ENCODE measurements at places on chromosomes 11 and 22. TPM values are rescaled to one million over a fixed set of nuclear protein-coding genes. Genes with fewer than 3 reads are reported as not detected.

Gene LAYN
- total RNA-seq = 2.8 TPM

Gene GRIA4
- not detected for total RNA-seq

DNA sequence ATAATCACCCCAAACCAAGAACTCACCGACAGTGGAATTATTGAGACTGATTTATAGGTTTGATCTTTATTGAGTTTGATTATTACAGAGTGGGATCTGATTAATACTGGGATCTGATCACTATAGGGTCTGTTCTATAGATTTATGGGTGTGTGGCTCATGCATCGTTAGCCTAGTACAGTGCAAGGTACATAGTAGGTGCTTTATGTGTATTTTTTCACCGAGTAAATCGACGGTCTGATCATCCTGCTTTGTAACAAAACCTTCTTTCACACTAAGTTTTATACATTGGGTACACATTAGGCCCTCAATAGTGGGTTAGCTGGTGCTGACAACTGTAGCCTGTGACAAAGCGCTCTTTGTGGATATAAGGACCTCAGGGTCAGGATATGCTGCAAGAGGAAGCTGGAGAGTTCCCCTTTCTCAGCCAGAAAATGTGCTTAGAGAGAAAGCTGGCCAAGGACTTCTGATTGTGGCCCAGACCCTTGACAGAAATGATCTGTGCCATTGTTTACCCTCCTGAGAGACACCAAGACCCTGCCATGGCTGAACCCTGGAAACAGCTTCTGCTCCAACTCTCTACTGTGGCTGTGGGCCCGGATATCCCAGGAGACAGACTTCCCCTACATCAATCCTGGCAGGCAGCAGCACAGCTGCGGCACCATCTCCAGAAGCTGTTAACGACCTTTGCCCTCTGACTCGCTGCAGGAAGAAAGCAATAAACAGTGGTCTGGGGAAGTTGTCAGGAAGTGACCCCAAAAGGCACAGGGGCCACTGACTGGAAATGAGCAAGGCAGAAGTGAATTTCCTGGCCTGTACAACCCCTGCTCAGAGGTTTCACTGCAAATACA lies 16.1 kb upstream of the TPP1 start:
- peaks cover 22% of the 10 kb centered on the region for H3K36me3 ChIP-seq
- peak overlapping the region; percentile 85 for H3K27ac ChIP-seq
- no peak overlapping the region for H3K4me3 ChIP-seq

- no peaks in the 10 kb centered on the region for H3K27me3 ChIP-seq
- H3K36me3 ChIP-seq = no peaks in the 10 kb centered on the region
- peak overlapping the region; percentile 75 for H3K27ac ChIP-seq
- H3K4me1 ChIP-seq = peaks cover 77% of the 10 kb centered on the region
- H3K4me3 ChIP-seq = no peak overlapping the region
Measured at GRCh38 chr11:96257972-96258934, 84.7 kb downstream of the MAML2 start.

Gene DYNC2H1
- total RNA-seq = 5.4 TPM

DNA sequence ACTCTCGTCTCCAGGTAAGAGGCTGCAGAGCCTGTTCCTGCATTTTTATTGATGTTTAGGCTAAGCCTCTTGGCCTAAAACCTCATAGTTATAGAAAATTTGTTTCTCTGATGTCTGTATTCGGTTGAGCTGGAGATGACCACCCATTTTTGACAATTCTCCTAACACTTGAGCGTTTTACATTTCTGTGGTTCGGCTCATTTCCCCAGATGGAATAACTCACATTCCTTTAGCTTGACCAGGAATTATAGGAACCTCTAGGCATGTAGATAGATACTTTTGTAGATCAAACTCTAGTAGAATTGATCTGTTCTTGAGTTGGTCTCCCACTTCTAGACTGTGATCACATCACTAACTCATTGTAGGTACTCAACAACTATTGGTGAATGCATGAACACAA lies 172.6 kb upstream of the CADM1 start:
- DNase-seq = no peak
- H3K27me3 ChIP-seq = no peaks in the 10 kb centered on the region
- peaks cover 26% of the 10 kb centered on the region for H3K4me1 ChIP-seq

DNA sequence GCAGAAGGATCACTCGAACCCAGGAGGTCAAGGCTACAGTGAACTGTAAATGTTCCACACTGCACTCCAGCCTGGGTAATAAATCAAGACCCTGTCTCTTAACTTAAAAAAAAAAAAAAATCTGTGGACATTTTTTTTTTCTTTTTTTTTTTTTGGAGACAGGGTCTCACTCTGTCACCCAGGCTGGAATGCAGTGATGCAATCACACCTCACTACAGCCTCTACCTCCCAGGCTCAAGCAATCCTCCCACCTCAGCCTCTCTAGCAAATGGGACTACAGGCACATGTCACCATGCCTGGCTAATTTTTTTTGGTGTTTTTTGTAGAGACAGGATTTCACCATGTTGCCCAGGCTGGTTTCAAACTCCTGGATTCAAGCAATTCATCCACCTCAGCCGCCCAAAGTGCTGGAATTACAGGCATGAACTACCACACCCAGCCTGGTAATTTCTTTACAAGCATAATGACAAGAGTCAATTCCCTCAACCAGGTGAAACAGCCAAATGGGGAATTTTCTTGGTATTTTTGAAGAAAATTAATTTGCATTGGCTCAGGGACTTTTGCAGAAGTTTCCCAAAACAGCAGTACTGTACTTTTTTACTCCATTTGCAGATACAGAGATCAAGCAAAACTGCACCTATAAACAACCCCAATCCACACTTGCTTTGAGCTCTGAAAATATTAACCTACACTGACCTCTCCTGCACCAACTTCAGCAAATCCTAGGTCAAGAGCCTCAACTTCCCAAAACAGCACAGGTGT lies 44.0 kb downstream of the MRTFA start:
- no peaks in the 10 kb centered on the region for H3K27me3 ChIP-seq
- DNase-seq = no peak
- H3K27ac ChIP-seq = peak overlapping the region; percentile 55
- H3K4me3 ChIP-seq = no peak overlapping the region

Gene AMOTL1
- total RNA-seq = 61.1 TPM

Gene MMP8
- total RNA-seq = not detected

GRCh38 chr11:4385978-4386740 lies 7.3 kb downstream of the TRIM21 start:
- peaks cover 76% of the 10 kb centered on the region for H3K36me3 ChIP-seq
- no peak overlapping the region for H3K4me3 ChIP-seq
- H3K4me1 ChIP-seq = no peaks in the 10 kb centered on the region
- no peak overlapping the region for H3K27ac ChIP-seq
- no peaks in the 10 kb centered on the region for H3K27me3 ChIP-seq

DNA sequence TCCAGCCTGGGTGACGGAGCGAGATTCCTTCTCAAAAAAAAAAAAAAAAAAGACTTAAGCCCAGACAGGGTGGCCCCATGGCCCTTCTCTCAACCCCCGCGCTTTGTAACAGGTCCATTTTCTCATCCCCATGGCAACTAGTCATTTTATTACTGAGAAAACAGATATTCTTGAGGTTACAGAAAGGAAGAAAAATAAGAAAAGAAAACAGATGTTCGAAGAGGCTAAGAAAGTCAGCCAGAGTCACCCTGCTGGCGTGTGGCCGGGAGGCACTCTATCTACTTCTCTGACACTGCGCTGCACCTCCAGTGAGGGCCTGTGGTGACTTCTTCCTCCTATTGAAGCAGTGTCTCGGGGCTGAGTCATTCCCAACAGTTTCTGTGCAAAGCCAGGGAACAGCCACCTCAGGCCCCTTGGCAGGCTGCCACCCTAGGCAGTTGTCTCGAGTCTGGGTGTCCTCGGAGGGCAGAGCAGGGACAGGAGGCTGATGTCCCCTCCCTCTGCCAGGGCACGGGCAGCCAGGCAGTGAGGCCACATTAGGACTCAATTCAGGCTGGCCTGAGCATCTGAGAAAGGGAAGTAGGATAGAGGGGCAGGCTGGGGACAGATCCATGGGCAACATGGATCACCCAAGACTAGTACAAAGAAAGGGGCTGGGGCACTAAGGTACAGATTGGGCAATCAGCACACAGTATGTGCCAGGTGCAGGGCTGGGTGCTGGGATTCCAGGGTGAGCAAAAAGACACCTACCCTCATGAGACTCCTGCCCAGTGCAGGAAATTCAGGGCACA lies 16.4 kb upstream of the SYVN1 start:
- peak overlapping the region; percentile 17 for H3K4me3 ChIP-seq
- no peaks in the 10 kb centered on the region for H3K36me3 ChIP-seq
- H3K4me1 ChIP-seq = peaks cover 18% of the 10 kb centered on the region
- DNase-seq = peak; percentile 83
- H3K27me3 ChIP-seq = no peaks in the 10 kb centered on the region
- peak overlapping the region; percentile 77 for H3K27ac ChIP-seq

- H3K27ac ChIP-seq = no peak overlapping the region
- no peaks in the 10 kb centered on the region for H3K36me3 ChIP-seq
- H3K4me3 ChIP-seq = no peak overlapping the region
- H3K4me1 ChIP-seq = no peaks in the 10 kb centered on the region
Measured at GRCh38 chr11:105741488-105742020, 131.7 kb downstream of the GRIA4 start.

- H3K4me1 ChIP-seq = no peaks in the 10 kb centered on the region
- H3K36me3 ChIP-seq = no peaks in the 10 kb centered on the region
- H3K27ac ChIP-seq = no peak overlapping the region
- peak; percentile 15 for DNase-seq
Measured at GRCh38 chr11:87473174-87473573, 435.4 kb downstream of the TMEM135 start.

Gene SCGB1D4
- not detected for total RNA-seq

Gene PTPRCAP
- 0.60 TPM for total RNA-seq

Gene CLP1
- total RNA-seq = 6.0 TPM

Gene OR52N4
- total RNA-seq = not detected

Gene TMEM121B
- 1.5 TPM for total RNA-seq

Gene BEST1
- total RNA-seq = 0.58 TPM

DNA sequence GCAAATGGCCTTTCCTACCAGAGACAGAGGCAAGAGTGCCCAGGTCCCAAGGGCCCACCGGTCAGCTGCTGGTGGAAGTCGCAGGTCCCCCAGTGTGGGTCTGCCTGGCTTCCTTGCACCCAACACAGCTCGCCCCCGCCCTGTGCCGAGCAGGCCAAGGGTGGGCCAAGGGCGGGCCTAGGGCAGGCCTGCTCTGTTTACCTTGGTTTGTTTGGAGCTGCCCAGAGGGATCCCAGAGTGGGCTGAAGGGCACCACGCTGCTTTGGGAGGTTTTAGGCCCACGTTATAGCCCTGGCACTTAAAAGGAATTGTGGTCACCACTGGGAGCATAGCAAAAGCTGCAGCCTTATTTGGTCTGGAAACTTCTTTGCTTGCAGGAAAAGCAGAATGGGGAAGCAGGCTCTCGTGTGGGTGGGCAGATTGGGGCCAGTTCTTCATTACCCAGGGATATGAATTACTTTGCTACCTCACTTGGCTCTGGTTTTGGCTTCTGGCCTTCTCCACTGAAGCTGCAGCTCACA lies 38.0 kb downstream of the MRGPRD start:
- no peaks in the 10 kb centered on the region for H3K27me3 ChIP-seq
- H3K27ac ChIP-seq = no peak overlapping the region
- peaks cover 25% of the 10 kb centered on the region for H3K36me3 ChIP-seq
- DNase-seq = no peak

DNA sequence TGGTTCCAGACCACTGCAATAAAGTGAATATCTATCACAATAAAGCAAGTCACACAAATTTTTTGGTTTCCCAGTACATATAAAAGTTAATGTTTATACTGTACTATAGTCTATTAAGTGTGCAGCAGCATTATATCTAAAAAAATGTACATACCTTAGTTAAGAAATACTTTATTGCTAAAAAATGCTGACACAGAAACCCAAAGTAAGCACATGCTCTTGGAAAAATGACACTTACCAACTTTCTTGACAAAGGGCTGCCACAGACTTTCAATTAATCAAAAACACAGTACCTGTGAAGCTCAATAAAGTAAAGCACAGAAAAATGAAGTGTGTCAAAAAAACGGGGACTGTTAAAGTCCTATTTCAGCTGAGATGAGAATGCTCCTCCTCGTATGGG lies 16.9 kb downstream of the CABIN1 start:
- H3K27me3 ChIP-seq = no peaks in the 10 kb centered on the region
- H3K27ac ChIP-seq = no peak overlapping the region
- peaks cover 19% of the 10 kb centered on the region for H3K4me1 ChIP-seq
- no peak overlapping the region for H3K4me3 ChIP-seq
- H3K36me3 ChIP-seq = peaks cover 4% of the 10 kb centered on the region

Gene CLDN5
- total RNA-seq = 19.5 TPM

DNA sequence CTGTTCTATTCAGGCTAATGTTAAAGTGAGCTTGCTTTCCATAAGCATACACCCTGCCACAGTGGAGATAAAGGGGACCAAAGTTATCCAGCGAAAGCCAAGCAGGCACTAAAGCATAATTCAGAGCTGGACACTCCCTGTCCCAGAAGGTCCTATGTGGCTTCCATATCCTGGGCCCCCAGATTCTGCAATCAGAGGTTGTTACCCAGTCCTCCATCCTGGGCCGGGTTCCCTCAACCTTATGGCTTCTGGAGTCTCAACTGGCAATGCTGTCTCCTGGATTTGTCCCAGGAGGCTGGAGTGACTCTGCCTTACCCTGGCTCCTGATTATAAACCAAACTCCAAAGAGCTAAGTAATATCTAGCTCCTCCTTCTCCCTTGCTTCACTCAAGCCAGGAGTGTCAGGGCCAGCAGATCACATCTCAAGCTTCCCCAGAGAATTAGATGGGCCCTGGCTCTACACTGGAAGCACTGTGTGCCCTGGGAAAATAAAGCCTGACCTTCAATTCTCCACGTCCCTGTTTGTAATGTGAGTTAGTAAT lies 14.0 kb upstream of the SMIM35 start:
- H3K27me3 ChIP-seq = no peaks in the 10 kb centered on the region
- no peak for DNase-seq
- H3K4me3 ChIP-seq = no peak overlapping the region
- H3K4me1 ChIP-seq = peaks cover 20% of the 10 kb centered on the region
- H3K36me3 ChIP-seq = no peaks in the 10 kb centered on the region
- H3K27ac ChIP-seq = peak overlapping the region; percentile 82

GRCh38 chr11:125724125-125724524 lies 22.0 kb upstream of the PATE1 start:
- H3K36me3 ChIP-seq = no peaks in the 10 kb centered on the region
- no peaks in the 10 kb centered on the region for H3K4me1 ChIP-seq
- no peak for DNase-seq
- H3K4me3 ChIP-seq = no peak overlapping the region
- no peak overlapping the region for H3K27ac ChIP-seq
- peaks cover 12% of the 10 kb centered on the region for H3K27me3 ChIP-seq

GRCh38 chr22:35258191-35258988 lies 1.1 kb downstream of the HMGXB4 start:
- peak overlapping the region; percentile 94 for H3K27ac ChIP-seq
- DNase-seq = no peak
- H3K27me3 ChIP-seq = no peaks in the 10 kb centered on the region
- H3K4me1 ChIP-seq = peaks cover 29% of the 10 kb centered on the region
- H3K4me3 ChIP-seq = peak overlapping the region; percentile 85
- H3K36me3 ChIP-seq = peaks cover 12% of the 10 kb centered on the region

- H3K36me3 ChIP-seq = no peaks in the 10 kb centered on the region
- H3K4me1 ChIP-seq = peaks cover 6% of the 10 kb centered on the region
- peaks cover 98% of the 10 kb centered on the region for H3K27me3 ChIP-seq
- H3K4me3 ChIP-seq = no peak overlapping the region
- DNase-seq = no peak
Measured at GRCh38 chr22:37320726-37321677, 38.7 kb downstream of the CYTH4 start.

Gene CAPN5
- 2.3 TPM for total RNA-seq

GRCh38 chr11:19721176-19721575 lies 8.5 kb downstream of the NAV2 start:
- H3K27ac ChIP-seq = no peak overlapping the region
- DNase-seq = no peak
- H3K4me3 ChIP-seq = no peak overlapping the region
- peaks cover 82% of the 10 kb centered on the region for H3K4me1 ChIP-seq

- no peak for DNase-seq
- H3K27me3 ChIP-seq = no peaks in the 10 kb centered on the region
- no peak overlapping the region for H3K4me3 ChIP-seq
- no peaks in the 10 kb centered on the region for H3K36me3 ChIP-seq
- peaks cover 6% of the 10 kb centered on the region for H3K4me1 ChIP-seq
Measured at GRCh38 chr22:23122992-23123803, 18.6 kb downstream of the RSPH14 start.

Gene MS4A1
- total RNA-seq = not detected
